ENCODE measurements at places on chromosomes 1 and 21.

GRCh38 chr1:91732291-91733107 is 153.5 kb downstream of the TGFBR3 start:
- no peak for DNase-seq

GRCh38 chr1:16718908-16719533 is 21.3 kb upstream of the RNU1-4 start:
- no peak for DNase-seq

GRCh38 chr21:44755227-44755626 is 43.9 kb upstream of the TSPEAR start:
- no peak for DNase-seq

GRCh38 chr1:220843481-220844011 is 35.7 kb upstream of the HLX start:
- no peak for DNase-seq

GRCh38 chr21:25176637-25177412 is 430.5 kb downstream of the MRPL39 start:
- DNase-seq: no peak

DNA sequence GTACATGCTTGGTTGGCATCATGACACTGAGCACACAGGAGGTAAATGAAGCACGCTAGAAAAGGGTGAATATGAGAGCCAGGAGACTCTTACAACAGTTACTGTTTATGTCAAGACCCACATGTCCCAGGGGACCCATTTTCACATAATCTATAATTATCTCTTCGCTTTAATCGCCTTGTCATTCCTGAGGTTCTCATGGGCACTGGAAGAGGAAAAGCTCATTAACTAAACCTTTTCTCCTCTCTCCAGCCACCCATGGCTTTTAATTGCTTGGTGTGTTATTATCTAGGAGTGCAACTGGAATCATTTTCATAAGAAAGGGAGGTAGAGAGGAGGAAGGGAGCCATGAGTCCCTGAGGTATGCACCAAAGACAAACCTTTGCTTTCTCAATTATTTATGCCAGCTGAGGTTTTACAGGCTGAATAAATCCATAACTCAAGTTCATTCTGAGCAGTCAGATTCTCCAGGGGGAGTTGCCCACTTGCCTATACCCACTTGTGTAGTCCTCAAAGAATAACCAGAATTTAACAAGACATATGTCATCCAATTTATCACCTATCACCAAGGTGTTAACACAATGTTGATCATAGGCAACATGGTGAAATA is 77.4 kb downstream of the ACBD6 start:
- no peak for DNase-seq

DNA sequence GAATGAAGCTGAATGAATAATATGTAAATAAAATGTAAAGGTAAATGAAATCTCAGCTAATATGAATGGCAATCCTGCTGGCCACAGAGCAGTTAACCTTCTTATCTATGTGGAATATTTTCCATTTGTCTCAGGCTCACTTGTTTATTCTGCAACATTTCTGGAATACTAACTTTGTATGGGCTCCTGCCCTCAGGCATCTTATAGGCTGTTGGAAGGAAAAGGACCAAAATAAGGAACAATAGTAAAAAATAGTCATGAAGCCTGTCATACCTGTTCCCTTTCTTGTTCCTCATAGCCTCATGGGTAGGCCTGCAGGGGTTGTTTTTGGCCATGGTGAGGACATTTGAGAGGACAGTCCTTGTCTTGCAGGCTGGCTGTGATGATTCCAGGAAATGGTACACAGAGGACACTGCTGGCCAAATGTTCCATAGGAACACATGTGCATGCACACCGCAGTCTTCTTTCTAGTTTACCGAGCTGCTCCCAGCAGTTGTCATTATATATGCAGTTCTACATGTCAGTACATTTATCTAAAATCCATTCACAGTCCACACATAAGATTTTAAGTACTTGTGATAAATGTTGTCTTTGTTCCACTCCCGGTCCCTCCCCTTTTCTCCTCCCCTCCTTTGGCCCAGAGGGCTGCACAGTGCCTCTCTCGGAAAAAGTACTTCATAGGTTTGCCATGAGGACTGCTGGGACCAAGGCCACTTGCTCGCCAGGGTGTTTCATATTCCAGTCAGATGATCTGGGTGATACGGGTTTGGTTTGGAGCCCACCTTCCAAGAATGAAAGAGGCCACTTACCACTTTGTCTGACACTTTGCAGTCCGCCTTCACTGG is 15.2 kb upstream of the KCNQ4 start:
- no peak for DNase-seq

- no peak for DNase-seq
Measured at GRCh38 chr1:241306125-241306790, 50.7 kb downstream of the RGS7 start.

- DNase-seq: peak; percentile 42
Measured at GRCh38 chr1:182962554-182963115, 9.7 kb upstream of the SHCBP1L start.

- no peak for DNase-seq
Measured at GRCh38 chr1:196115646-196116045, 492.6 kb downstream of the KCNT2 start.

- no peak for DNase-seq
Measured at GRCh38 chr1:26782521-26783212, 5.1 kb upstream of the PIGV start.

DNA sequence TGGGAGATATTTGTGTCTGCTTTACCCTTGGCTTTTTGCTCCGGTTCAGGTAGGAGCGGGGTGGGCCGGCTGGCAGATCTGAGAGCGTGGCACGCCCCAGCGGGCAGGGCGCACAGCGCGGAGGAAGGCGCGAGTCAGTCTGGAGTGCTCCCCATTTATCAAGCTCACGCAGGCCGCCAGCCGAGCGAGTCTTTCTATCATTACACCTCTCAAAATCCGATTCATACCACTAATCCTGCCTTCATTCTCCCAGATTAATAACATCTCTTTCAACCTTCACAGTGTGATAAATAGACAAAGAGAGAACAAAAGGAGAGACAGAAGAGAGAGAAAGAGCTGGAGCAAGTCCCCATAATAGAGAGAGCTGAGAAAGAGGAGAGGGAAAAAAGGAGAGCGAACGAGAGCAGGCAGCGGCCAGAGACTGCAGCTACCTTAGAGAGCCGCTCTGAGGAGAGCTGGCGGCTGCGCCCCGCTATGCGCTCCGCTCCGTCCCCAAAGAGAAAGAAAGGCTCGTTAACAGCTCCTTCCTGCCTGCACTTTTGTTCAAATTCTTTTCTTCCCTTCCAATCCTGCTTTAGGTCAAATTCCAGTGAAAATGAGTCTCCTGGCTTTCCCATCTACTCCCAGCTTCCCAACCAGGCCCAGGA is 48.0 kb downstream of the DMAP1 start:
- no peak for DNase-seq

GRCh38 chr1:235113183-235113917 is 15.3 kb downstream of the TOMM20 start:
- DNase-seq: no peak
